ENCODE measurements at places on chromosomes 4 and X.

GRCh38 chrX:132776486-132777210 is 181.8 kb downstream of the HS6ST2 start:
- DNase-seq, result no peak

GRCh38 chr4:70688795-70689231 is 481 bp downstream of the UTP3 start:
- DNase-seq, result no peak

DNA sequence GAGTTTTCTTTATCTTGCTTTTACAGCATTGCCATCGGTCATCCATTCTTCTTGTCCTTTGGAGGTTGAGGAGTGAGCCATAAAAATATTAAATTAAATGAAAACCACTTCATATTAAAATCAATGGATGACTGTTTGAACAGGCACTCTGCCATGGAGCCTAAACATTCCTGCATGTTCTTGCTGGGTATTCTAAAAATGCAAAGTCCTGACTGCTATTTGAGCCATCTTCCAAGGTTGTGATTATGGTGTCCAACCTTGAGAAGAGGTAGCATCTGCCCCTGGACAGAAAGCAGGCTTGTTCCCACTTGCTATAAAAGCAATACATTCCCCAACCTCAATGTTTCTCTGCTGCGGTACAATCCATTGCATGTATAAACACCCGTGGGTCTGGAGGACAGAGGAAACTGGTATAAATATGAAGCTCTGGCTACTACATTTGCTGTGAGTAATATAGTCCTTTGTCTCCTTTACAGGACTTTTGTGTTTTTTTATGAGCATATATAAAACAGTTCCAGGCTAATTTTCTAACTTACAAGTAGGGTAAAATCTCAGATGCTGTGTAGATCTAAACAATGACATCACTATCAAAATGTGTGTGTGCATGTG is 70.9 kb upstream of the FAT4 start:
- no peak for DNase-seq

- no peak for DNase-seq
Observed at GRCh38 chr4:111838406-111838930, 306.8 kb upstream of the FAM241A start.

GRCh38 chr4:165443276-165443675 is 64.5 kb downstream of the CPE start:
- no peak for DNase-seq

DNA sequence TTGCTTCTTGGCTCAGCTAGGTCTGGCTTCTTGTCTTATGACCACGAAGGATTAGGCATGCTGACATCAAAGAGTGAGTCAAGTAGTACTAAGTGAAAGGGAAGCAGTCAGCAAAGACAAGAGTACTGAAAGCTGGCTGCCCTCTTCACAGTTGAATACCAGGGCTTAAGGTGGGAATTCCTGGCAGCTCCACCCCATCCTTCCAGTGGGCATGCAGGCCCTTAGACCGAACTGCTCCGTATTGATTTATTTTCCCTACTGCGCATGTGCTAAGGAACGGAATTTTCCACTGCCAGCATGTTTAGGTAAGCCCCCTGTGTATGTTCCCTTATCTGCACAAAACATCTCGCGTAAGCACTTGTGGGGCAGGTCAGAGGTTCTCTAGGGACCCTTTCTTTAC is 2320.1 kb downstream of the ARAP2 start:
- DNase-seq, result no peak

DNA sequence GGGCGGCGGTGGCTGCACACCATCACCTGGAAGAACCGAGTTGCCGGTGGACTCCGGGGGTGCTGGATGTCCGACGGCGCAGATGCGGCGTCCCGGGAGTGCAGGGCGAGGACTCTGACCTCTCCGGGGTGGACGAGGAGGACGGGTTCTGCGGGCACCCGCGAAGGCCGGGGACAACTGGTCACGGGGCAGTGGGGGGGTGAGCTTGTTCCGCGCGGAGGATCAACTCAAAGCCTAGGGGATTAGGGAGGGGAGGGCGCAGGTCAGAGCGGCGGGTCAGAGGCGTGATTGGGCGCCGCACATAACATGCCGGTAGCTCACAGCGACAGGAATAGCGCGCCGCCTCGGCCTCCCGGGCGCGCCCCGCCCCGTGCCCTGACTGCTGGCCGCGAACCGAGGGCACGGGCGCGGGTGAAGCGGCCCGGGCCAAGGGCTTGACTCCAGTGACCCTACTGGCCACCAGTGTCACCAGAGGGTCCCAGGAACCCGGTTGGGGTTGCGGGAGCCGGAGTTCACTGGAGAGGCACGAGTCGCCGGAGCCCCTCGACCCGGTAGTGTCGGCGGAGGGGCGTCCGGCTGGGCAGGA is at the start of gene KLHL34:
Gene KLHL34 (minus strand): TSS at position 179 of the 586 bp plus-strand sequence. CDS start 542 bp downstream, outside the sequence.
- peak; percentile 5 for DNase-seq

GRCh38 chr4:170089274-170089667 is 485 bp downstream of the AADAT start:
- DNase-seq, result no peak

DNA sequence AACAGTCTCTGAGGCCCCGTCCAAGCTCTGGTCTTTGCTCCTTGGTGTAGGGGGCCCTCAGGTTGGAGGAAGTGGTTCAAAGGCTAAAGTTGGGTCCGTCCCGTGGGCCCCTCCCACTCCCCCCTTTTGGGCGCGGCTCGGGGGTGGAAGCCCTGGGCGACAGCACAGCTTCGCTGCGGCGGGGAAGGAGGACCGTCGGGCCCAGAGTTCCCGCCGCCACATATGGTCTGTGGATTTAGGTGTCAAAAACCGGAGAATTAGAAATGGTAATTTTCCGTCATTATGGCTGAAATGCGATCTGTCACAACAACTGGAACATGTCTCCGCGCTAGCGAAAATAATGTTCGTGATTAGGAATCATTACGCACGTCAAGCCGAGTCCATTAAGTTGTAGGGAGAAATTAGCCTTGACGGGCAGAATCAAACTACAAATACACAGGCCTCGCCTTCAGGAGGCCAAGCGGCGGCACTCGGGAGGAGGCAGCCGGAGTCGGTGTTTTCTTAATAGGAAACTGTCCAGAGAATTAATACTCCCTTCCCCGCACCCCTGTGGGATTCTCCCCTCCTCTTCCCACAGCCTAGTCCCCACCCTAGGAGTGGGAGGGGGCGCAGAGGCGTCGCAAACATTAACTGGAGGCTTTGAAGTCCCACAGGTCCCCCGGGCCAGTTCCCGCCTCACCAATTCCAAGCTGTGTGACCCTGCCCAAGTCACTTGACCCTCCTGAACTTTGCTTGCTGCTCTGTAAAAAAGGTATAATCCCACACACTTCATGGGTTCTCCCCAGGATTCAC is 15.0 kb downstream of the NKX3-2 start:
- DNase-seq, result peak; percentile 6

DNA sequence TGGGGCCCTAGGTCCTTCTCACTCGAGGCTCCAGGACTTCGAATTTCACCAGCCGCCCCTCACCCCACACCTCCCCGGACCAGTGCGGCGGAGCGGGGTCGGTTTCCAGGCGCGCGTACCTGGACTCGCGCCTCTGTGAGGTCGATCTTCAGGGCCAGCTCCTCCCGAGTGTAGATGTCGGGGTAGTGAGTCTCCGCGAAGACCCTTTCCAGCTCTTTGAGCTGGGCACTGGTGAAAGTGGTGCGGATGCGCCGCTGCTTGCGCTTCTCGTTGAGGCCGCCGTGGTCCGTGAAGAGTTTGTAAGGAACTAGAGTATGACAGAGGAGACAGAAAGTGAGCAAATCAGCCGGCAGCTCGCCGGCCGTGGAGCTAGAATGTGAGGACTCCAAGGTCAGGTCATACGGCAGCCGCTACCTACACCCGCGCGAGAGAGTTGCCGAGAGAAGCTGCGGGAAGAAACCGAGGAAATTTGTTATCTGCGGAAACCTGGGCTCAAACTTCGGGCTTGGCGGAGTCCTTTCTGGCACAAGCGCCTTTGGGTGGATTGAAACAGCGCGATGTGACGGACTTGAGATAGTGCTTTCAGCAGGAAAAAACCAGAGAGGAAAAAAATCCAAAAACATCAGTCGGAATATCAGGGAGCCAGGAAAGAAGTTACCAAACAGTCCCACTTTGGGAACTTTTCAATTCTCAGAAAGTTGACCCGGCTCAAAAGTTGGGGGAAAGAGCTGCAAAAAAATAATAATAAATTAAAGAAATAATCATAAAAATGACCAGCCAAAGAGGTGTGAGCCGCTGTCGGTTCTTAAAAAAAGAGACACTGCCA is 1.1 kb downstream of the PHOX2B start:
- DNase-seq, result no peak

- no peak for DNase-seq
Observed at GRCh38 chrX:41789374-41789773, 65.4 kb downstream of the GPR82 start.

DNA sequence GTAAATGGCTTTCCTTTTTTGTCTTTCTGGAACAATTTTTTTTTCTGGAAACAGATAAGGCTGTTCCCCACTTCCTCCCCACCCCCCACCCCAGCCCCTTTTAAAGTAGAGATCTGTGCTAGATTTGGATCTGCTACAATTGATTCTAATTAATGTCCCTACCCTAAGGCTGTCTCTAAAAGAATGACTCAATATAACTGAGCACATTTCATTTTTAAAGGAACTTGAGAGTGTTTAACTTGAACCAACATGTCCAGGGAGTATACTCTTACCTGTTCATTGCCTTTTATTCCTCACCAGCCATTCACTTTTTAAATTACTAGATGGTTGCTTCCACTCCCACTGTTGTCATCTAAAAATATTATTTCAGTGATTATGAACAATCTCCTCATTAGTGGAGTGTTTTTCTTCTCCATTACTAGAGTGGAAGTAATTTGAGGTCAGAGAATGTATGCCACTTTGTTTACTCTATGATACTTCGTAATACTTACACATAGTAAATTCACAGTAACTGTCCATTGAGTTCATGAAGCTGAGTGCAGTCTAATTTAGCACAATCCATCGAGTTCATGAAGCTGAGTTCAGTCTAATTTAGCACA is 14.1 kb upstream of the CNOT6L start:
- DNase-seq, result no peak

- no peak for DNase-seq
Observed at GRCh38 chr4:43875655-43876054, 573.0 kb downstream of the KCTD8 start.

DNA sequence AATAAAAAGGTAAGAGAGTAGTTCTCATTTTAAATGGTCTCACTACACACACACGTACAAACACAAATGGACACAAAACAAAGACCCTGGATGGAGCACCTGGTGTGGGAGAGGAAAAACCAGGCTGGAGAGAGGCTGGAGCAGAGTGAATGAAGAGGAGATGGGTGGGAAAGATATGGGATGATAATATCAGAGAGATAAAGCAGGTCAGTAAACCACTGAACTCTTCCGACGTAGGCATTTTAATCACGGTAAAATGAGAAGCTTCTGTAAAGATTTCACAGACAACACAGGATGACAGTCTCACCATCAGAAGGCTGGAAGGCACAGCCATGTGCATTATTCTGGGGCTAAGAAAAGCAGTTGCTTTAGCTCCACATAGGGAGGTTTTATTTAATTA is 532.8 kb downstream of the KCNIP4 start:
- DNase-seq, result no peak

- DNase-seq, result no peak
Observed at GRCh38 chrX:132094164-132094563, 33.7 kb downstream of the FRMD7 start.

DNA sequence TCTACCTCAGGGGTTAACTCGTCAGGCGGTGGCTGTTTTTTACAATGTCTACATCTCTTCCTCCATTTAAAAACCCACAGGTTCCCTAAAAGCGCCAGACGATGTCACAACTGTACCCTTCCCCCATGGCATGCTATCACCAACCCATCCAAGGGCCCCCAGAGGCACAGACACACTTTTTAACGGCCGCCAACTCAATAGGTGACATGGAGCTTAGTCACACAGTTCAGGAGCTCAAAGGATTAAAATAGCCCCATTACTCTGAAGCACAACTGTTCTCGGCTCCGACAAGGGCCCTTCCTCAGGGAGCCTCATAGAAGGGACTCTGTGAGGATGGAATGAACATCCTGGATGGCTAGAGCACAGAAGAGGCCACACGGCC is 12.4 kb downstream of the SH3KBP1 start:
- no peak for DNase-seq

GRCh38 chr4:152039023-152039481 is 278.2 kb upstream of the GATB start:
- DNase-seq, result no peak

- DNase-seq, result no peak
Observed at GRCh38 chr4:105113800-105114199, 32.9 kb upstream of the TET2 start.

DNA sequence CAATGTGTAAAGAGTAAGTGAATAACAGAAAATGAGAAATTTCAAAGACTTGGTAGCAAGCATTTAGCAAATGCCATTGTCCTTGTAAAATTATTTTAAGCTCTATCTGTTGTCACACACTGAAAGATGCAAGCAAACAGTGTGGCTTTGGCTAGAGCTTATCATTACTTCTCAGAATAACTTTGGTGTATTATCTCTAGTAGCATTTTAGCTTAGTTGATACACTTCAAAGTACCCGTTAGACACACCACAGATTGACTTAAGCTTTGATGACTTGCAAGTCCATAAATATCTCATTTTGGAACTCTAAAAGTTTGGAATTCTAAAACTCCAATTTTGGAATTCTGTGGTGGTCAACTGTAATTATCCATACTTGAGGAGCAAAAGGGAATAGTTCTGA is 98.6 kb downstream of the PDLIM5 start:
- DNase-seq, result no peak

- no peak for DNase-seq
Observed at GRCh38 chr4:185122681-185123345, 20.3 kb upstream of the SLC25A4 start.

GRCh38 chr4:2832309-2832980 is 11.2 kb upstream of the ADD1 start:
- DNase-seq, result peak; percentile 43

GRCh38 chr4:87973283-87974169 is 2.0 kb upstream of the SPP1 start:
- DNase-seq, result peak; percentile 34

GRCh38 chr4:40143926-40144508 is 52.8 kb upstream of the RHOH start:
- DNase-seq, result no peak

- DNase-seq, result no peak
Observed at GRCh38 chr4:32133141-32133540, 1413.0 kb downstream of the PCDH7 start.

GRCh38 chr4:113101669-113102068 is 52.2 kb downstream of the ANK2 start:
- DNase-seq, result no peak

DNA sequence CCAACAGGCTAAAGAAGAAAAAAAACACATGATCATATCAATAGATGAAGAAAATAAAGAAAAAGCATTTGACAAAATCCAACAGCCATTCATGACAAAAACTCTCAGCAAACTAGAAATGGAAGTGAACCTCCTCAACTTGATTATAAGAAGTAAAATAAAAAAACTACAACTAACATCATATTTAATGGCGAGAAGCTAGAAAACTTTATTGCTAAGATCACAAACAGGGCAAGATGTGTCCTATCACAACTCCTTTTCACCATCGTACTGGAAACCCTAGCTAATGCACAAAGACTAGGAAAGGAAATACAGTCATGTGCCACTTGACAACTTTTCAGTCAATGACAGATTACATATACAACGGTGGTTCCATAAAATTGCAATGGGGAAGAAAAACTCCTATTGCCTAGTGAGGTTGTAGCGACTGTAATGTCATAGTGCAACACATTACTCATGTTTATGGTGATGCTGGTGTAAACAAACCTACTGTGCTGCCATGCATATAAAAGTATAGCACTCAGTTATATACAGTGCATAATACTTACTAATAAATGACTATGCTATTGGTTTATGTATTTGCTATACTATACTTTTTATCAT is 12.1 kb upstream of the MANBA start:
- DNase-seq, result no peak

- no peak for DNase-seq
Observed at GRCh38 chr4:3511187-3511586, 21.0 kb downstream of the LRPAP1 start.

- DNase-seq, result no peak
Observed at GRCh38 chr4:81845761-81846160, 374.1 kb upstream of the RASGEF1B start.

Data from activated naive CD4-positive, alpha-beta T cell treated with anti-CD3 and anti-CD28 coated beads, Interleukin-2, amount 50 U/mL, for 72 hours (primary cell).